ENCODE measurements at places on chromosomes 1 and 21.

DNA sequence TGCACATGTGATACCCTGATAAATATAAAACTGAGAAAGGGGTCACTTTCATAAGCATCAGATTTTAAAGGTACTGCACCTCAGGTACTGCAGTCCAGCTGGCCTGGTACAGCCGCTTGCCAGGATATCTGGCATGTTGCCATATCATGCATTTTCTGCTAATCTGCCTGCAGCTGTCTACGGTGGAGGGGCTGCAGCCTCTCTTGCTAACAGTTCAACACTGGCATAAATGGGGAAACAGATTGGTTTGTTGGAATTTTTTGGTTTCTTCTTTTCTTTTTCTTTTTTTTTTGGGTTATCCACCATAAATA is 71.5 kb downstream of the MIS18A start:
- no peak for DNase-seq

GRCh38 chr1:232982238-232982944 is 32.0 kb downstream of the NTPCR start:
- DNase-seq: no peak

- DNase-seq: no peak
Measured at GRCh38 chr1:98384461-98385141, 276.9 kb upstream of the SNX7 start.

GRCh38 chr1:177937931-177938330 is 31.9 kb downstream of the SEC16B start:
- DNase-seq: no peak

- DNase-seq: no peak
Measured at GRCh38 chr1:114209971-114210370, 56.3 kb upstream of the SYT6 start.

DNA sequence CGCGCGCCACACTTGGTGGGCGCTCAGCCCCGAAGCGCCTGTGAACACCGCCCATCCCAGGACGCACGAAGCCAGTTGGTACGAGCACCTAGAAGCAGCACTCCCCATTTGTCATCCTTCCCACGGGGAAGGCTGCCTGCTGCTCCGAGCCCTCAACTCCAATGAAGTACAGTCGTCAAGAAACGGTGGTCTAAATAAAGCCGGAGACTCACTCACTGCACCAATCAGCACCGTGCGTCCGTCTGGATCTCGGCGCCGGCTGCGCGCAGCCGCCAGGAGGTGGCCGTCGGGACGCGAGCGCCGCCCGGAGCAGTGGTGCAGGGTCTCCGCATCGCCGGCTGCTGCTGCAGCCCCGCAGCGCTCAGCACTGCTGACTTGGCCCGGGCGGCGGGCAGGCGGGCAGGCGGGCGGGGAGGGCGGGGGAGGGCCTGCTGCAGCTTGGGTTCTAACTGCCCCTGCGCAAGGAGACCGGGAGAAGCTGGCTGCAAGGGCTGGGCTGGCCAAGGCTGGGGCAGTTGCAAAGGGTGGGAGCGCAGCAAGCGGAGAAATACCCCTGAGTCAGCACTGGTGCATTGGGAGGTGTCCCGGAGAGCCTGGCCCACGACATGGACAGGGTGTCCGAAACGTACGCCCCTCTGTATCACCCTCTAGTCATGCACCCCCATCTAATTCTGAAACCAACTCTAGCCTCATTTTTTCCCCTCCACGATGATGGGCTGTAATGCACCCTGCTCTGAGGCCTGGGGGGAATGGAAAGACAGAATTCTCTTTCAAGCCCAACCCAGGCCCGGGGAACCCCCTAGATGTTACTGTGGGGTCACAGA is 35.8 kb upstream of the H6PD start:
- no peak for DNase-seq

DNA sequence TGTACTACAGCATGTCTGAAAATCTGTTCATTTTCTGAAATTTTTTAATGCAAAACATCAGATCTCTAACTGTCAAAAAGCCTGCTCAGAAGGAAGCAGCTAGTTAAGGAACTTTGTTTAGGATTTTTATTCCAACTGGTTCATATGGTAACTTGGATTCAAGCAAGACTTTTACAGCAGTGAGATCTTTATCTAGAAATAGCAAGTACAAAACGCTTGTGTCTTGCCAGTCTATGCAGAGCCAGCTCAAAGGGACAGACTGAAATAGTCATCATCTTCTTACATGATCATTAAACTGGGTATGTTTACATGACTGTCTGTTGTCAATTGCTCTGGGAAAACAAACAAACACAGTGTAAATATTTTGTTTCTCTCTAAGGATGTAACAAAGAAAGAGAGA is 37.6 kb downstream of the DDAH1 start:
- DNase-seq: no peak

DNA sequence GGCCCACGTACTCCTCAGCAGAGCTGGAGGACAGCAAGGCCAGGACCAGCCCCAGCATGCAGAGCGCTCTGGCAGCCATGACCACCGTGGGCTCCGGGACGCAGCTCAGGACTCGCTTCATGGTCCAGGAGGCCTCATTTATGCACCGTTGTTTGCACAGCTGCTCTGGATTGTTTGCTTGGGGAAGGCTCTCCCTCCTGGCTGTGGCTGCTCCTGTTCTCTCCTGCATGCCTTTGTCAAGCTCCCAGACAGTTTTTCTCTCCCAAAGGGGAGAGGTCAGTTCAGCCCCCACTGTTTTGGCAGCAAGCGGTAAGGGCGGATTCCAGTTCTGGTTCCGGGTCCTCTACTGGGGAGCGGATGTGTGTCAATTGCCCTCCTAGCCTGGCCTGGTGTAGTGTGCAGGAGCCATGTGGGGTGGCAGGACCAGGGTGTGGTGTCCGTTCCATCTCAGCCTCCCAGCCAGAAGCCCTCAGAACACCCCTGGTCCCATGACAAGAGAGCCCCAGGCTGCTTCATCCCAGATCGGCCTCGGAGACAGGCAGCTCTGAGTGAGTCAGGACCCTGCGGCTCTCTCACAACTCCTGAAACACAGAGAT is at the start of gene TFF3:
Gene TFF3, minus strand, starts transcription at position 114 of the 596 bp plus-strand sequence. Its CDS starts 35 bp downstream, at position 79.
- DNase-seq: no peak

GRCh38 chr1:118989006-118989815 is 1.1 kb upstream of the TBX15 start:
- no peak for DNase-seq

DNA sequence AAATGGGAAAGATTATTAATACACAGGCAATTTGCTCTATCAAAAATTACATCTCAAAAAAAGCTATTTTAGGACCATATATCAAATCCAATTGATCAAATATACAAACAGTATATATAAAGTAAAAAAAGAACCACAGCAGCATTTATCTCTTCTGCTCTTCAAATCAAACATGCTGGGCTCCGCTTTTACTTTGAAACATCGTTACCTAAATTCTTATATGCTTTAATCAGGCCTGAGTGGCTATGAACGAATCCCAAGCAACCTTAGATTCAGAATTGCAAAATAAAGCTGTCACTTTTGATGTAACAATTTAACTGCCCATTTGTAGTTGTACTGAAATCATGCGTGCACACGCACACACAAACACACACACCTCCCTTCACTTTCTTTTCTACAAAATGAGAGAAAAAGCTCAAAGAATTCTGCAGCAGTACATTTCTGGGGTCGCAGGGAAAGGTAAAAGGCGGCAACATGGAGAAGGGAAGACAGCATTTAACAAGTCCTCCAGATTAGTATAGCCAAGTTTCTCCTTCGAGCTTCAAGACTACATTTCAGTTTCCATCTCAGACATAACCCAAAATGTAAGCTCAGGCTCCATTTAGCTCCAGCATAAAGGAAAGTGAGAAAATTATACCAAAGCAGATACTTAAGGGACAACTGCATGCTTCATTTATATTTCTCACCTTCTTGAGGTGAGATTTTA is 92.2 kb upstream of the TTC39A start:
- no peak for DNase-seq

- no peak for DNase-seq
Measured at GRCh38 chr1:158227904-158228623, 26.2 kb upstream of the CD1A start.

GRCh38 chr1:31715087-31715872 is 11.5 kb upstream of the COL16A1 start:
- peak; percentile 87 for DNase-seq

DNA sequence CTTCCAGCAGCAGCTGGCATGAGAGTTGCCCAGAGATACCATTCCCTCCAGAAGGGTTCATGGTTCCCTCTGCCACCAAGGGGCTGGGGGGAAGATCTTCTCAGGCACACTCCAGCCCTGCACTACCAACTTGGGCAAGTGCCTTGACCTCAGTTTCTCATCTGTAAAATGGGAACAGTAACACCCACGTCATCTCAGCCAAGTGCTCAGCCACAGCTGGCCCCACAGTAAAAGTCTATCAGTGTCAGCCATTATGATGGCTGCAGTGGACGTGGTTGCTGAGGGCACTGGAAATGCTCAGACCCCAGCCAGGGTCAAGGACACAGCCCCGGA is 16.3 kb upstream of the TAS1R2 start:
- no peak for DNase-seq

GRCh38 chr1:119590393-119590792 is 57.7 kb downstream of the ZNF697 start:
- no peak for DNase-seq

DNA sequence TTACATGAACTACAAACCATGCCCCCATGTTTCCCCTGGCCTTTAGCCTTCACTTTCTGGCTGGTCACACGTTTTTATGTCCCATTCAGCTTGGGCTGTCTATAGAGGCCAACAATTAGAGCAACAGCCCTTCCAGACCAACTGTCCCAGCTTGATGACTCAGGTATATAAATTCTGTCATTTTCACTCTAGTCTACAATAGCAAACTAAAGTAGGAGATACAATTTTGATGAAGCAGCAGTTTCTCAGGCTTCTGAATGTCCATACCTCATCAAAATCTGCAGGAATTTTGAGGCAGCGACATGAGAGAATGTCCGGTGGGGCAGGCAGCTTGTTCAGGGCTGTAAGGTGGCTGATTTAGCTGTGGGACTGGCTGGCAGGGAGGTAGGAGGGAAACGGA is 45.6 kb upstream of the VAV3 start:
- DNase-seq: no peak

DNA sequence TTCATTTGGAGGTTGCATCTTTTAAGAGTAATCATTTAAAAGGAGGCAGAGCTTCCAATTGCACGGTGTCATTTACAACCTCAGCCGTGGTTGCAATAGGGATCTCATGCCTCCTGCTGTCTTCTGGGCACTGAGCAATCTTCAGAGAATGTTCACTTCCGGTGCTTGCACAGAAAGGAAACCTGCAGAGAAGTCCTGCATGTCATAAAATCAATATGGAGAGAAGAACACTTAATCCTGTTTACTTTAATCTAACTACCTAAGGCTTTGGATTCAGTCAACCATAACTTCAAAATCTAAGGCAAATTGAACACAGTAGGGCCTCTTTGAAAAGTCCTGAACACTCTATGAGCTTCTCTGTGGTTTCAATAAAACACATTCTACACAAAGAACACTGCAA is 11.3 kb upstream of the MAP10 start:
- DNase-seq: peak; percentile 56

- no peak for DNase-seq
Measured at GRCh38 chr1:178942285-178943198, 71.7 kb upstream of the ANGPTL1 start.

GRCh38 chr1:234922987-234923386 is 205.7 kb downstream of the TOMM20 start:
- DNase-seq: no peak

GRCh38 chr1:235022981-235023710 is 105.5 kb downstream of the TOMM20 start:
- no peak for DNase-seq

GRCh38 chr1:206521127-206521526 is 13.8 kb downstream of the RASSF5 start:
- DNase-seq: no peak

- DNase-seq: no peak
Measured at GRCh38 chr1:190353538-190354101, 124.0 kb downstream of the BRINP3 start.

DNA sequence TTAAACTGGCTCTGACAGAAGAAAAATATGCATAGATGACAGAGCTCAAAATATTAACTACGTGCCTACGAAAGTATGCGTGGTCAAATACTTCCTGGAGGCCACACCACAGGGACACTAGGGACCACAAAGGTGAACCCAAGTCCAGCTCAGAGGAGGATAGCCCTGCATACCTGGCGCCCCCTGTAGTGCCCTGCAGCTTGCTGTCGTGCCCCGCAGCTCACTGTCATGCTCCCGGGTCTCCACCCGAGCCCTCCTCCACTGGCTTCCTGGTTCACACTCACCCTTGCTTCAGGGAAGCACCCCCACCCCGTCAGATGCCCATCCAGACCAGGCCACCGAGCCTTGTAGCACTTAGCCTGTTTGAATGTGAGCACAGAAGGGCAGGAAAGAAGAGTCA is 16.7 kb upstream of the NADK start:
- DNase-seq: no peak

GRCh38 chr1:234583755-234584419 is 26.1 kb downstream of the IRF2BP2 start:
- no peak for DNase-seq

DNA sequence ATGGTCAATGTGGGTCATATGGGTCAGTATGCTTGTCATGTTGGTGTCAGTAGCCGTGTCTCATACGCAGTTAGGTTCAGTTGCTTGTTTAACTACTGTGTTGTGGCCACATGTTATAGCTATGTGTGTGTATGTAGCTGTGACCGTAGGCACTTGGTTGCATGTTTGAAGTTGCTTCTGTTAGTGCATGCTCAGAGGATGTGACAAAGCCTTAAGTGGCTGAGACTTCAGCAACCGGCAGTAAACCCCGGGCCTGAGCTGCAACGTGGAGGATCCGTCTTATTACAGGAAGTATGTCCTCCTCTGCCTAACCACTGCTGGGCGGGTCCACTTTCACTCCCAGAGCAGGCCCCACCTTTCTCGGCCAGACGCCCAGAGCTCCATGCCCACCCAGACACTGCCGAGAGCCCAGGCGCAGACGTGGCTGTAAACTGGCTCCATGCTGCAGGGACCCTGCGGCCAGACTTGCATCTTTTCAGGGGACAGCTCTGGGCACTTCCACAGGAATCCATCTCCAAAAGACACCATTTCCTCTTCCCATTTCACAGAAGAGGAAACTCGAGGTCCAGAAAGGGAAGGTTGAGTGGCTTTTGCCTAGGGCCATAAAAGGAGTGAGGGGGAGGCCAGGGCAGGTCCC is 2.2 kb downstream of the TCEA3 start:
- DNase-seq: no peak

DNA sequence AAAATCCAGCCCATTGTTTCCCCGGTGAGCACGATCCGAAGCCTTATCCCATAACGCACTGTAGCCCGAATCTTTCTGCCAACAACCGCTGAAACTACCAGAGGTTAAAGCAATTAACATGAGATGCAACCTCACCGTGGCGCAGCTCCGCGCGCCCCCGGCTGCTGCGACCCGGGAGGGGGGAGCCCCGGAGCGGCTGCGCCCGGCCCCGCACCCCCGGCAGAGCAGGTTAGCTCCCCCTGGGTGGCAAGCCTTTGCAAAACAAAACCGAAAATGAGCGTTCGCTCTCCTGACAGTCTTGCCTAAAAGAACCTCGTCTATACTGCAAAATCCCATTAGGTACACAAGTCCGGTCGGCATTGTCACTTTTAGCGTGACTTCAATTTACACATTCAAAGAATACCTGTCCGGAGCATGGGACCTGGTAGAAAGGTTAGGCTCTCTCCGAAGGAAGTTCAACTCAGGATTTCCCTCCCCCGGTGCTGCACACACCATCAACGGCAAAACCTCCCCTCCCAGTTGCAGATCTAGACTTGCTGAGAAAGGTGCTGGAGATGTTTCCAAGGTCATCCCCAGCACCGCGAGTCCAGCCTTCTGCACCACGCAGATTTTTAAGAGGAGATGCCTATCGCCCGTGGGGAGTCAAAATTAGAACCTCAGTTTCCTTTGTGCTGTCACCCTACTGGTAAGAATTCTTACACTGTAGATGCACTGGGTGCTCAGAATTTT is 107.5 kb downstream of the ZNF281 start:
- no peak for DNase-seq

GRCh38 chr1:54703471-54703870 is 12.2 kb upstream of the TTC4 start:
- no peak for DNase-seq
